Lower lobe of right lung (tissue), 2 donors: ENCODE measurements at places on chromosomes 5 and 9. TPM values are rescaled to one million over a fixed set of nuclear protein-coding genes. Genes with fewer than 3 reads are reported as not detected.

The CPLANE1 gene
- total RNA-seq: 20.7 TPM

The PSD2 gene
- not detected for total RNA-seq

The DMRT3 gene
- 0.24 TPM for total RNA-seq

The PCDHA8 gene
- total RNA-seq: 0.38 TPM

The SPATA31D4 gene
- not detected for total RNA-seq

The LECT2 gene
- total RNA-seq: not detected

The IFNA21 gene
- not detected for total RNA-seq

The INSL6 gene
- total RNA-seq: not detected

The ARL14EPL gene
- not detected for total RNA-seq

The EIF4EBP3 gene
- 19.3 TPM for total RNA-seq

The MAMDC2 gene
- 35.1 TPM for total RNA-seq

The BARX1 gene
- not detected for total RNA-seq

The TAF11L5 gene
- total RNA-seq: not detected

The ELAVL2 gene
- not detected for total RNA-seq

The OTP gene
- not detected for total RNA-seq

The SLC6A7 gene
- total RNA-seq: not detected

The SLC25A2 gene
- 0.71 TPM for total RNA-seq

The TMC1 gene
- total RNA-seq: not detected

The FCN2 gene
- total RNA-seq: not detected

The PHYHD1 gene
- total RNA-seq: 39.8 TPM

The SEMA5A gene
- total RNA-seq: 29.3 TPM

The CFAP157 gene
- total RNA-seq: 25.9 TPM

The NR5A1 gene
- total RNA-seq: not detected
